ENCODE measurements at places on chromosomes 12 and 14.
A peak's percentile ranks its signal among the peaks of the same experiment; 100 is the strongest.

- no peak for DNase-seq
Measured at GRCh38 chr12:27208414-27208750, 35.7 kb upstream of the STK38L start.

DNA sequence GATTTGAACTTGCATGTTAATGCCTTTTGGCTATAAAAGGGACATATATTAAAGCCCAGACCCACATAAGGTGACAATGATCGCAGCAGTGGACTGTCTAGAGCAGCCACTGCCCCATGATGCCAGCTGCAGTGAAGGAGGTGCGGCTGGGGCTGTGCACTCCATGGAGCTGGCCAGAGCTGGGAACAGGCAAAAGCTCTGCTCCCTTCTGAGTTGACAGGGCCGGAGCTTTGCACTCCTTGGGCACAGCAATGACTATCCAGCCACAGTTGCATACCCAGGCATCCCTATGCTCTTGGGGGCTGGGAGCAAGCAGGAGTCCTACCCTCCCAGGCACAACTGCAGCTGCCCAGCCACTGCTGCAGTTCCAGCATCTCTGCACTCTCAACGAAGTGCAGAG is 50.2 kb downstream of the EGLN3 start:
- no peak for DNase-seq

DNA sequence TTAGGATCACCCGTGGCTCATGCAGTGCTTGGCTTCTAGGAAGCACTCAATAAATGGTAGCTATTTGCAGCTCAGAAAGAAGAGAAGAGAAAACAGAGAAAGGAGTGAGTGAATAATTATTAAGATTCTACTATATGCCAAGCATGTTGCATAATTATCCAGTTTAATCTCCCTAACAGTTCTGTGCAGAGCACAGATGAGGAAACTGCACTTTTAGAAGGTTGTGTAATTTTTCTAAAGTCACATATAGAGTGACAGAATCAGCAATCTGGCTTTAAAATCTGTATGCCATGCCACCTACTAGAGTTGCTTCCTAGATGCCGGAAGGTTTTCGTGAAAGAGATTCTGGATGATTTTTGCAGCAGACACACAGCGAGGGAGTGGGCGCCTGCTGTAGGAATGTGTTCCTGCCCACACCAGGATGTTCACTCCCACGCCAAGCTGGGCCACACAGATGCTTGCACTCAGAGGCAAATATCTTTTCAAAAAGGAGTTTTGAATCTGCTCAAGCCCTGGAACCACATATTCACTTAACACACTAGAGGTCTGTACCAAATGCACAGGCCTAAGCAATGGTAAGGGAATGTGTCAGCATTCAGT is 50.2 kb upstream of the SMCO2 start:
- DNase-seq: no peak

- DNase-seq: no peak
Measured at GRCh38 chr14:24422261-24422660, 7.2 kb downstream of the CBLN3 start.

- peak; percentile 91 for DNase-seq
Measured at GRCh38 chr12:6970096-6970527, 352 bp downstream of the PHB2 start.

DNA sequence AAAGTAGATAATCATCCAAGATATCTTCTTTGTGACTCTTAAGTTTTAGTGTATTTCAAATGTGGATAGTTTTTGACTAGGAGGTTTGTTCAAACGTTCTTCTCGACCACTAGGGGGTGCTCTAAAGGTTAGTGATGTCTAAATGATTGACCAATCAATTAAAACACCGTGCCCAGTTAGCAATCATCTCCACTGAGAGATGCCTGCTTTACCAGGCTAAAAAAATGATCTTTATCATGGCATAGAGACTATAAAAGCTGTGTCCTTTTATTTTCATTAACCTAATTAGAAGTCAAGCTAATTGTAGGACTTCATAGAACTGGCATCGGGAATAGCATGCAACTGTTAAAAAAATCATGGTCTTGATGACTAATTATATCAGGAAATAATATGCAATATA is 153.9 kb downstream of the PRKCH start:
- no peak for DNase-seq

DNA sequence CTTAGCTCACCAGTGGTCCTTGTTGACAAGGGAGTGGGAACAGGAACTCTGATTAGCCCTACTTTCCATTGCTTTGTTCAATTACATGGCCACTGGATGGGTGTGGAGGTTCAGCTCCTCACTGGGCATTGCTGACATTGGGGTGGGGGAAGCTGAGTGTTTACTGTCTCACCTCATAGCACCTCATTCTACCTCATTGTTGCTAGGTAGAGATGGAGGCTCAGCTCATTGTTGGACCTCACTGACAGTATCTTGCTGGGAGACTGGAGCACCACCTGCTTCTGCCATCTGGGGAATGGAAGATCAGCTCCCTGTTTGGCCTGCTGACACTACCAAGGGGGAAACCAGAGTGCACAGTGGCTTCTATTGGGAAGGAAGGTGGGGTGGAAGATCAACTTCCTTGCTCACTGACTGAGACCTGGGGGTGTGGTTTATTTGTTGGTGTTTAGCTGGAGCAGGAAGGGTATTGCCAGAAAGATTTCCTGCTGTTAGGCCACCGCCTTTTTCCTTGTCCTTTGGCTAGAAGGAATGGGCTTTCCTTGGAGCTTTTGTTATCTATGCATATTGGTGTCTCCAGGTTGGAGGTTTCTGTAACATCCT is 1.3 kb upstream of the OR4E2 start:
- no peak for DNase-seq
